DMS79 (cell line): ENCODE measurements at places on chromosomes 11 and 22.

GRCh38 chr22:23391022-23391421 is 189.1 kb downstream of the IGLL1 start:
- no peak for DNase-seq

DNA sequence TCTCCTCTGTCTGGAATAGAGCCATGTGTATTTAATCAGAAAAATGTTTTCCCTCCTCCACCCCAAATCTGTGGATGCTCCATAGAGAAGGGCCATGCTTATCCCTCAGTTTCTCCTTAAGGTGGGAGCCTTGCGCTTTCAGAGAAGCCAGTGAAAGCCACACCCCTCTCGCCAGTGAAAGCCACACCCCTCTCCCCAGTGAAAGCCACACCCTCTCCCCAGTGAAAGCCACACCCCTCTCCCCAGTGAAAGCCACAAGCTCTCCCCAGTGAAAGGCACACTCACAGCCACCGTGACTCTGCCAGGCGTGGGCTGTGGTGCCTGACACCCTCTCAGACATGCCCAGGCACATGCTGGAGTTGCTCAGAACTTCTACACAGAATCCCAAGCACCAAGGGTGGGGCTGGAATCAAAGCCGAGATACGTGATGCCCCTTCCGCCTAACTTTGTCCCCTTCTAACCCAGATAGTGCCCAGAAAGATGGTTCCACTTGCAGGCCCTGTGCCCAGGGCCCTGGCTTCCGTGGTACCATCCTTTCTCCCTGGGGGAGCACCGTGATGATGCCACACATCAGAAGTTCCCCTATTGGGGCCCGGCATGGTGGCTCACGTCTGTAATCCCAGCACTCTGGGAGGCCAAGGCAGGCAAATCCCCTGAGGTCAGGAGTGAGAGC is 16.5 kb upstream of the PRR5 start:
- DNase-seq = no peak

- DNase-seq = no peak
Observed at GRCh38 chr22:37080438-37080837, 28.9 kb downstream of the KCTD17 start.

GRCh38 chr11:85123752-85124231 is 503.4 kb downstream of the DLG2 start:
- DNase-seq = no peak

- no peak for DNase-seq
Observed at GRCh38 chr11:61345170-61345610, 12.2 kb downstream of the TKFC start.

- no peak for DNase-seq
Observed at GRCh38 chr11:110046775-110047380, 46.3 kb upstream of the ZC3H12C start.

DNA sequence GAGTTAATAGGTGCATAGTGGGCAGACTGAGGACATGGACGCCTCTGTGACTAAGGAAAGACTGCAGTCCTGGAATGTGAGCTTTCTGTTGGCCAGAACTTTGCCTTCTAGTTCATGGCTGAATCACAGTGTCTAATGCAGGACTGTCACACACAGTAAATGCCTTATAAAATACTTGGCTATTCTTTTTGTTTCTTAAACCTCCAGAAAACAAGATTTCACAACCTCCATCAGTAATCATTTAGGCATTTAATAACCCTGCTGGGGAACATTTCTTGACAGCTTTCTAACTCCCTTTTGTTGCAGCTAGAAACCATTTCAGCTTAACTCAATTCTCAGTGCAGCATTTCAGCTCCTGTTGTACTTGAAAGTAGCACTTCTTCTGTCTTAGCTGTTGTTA is 335.8 kb upstream of the DDI1 start:
- DNase-seq = no peak
